Thymus (tissue), 14 donors: ENCODE measurements at places on chromosomes 4 and X.

DNA sequence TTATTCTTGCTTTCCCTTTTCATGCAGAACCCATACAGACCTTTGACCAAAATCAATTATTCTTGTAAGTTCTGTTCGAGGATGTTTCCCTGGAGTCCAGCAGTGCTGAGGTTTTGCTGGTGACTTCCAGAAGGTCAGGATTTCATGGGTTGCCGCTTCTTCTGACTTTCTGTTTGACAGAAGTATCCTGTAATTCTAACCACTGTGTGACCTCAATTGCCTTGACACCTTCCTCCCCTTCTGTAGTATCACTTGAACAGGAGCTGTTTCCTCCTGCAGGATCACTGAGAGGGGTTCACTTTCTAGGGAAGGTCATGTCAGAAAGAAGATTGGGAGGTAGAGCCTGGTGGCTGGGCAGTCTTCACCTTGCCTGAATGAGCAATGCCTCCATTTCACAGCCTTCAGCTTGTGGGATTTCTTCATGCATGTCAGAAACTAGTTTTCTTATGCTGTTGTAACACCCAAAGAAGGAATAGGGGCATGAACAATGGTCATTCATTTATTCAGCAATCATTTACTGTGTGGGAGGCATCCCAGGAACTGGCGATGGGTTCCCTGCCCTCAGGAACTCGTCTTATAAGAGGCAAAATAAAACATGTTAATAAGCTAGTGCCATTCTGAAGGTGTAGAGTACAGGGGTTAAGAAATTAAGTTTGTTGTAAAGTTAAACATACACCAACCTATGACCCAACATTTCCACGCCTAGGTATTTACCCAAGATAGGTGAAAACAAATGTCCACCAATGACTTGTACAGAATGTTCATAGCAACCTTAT, 205.9 kb downstream of the SOWAHB start:
- no peak for DNase-seq

DNA sequence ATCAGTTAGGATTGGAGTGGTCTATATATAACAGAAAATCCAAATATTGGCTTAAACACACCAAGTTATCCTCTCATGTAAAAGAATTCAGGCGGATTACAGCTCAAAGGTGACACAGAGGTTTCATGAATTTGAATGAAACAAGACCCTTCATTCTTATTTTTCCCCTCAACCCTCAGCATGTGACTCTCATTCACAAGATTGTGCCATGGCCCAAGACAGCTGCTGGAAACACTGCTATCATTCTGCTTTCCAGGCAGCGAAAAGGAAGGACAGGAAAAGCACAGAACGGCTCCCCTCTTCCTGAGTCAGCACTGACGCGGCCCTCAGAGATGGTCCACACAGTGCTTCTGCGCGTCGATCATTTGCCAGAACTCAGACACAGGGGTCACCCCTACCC, 891.0 kb upstream of the FRG1 start:
- DNase-seq = no peak

GRCh38 chr4:87555773-87556619, 26.8 kb upstream of the SPARCL1 start:
- DNase-seq = no peak

DNA sequence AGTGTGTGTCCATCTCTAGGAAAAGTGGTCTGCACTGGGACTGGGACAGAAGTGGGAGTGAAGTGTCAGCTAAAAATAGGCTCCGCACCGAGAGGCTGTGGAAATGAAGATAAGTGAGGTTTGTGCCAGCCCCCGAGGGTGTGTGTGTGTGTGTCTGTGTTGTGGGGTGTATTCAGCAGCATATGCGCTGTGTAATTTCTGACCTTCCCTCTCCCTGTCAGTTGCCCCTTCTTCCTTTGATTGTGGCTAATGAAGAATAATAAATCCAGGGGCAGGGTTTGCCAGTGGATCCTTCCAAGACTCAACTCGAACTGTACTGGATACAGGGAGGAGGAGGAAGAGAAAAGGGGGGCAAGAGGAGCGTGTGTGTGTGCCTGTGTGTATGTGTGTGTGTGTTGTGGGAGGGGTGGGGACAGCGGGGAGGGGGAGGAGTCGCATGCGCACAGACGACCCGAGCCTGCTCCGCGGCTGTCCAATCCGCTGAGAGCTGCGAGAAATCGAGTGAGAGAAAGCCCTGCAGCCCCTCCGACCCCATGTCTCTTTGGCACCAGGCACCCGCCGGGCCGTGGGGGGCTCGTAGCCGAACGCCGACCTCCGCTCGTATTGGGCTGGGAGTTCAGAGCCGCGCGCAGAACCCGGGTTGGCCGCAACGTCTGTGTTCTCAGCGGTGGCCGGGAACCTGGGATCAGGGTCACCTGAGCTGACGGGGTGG, 916 bp upstream of the POU4F2 start:
- no peak for DNase-seq

DNA sequence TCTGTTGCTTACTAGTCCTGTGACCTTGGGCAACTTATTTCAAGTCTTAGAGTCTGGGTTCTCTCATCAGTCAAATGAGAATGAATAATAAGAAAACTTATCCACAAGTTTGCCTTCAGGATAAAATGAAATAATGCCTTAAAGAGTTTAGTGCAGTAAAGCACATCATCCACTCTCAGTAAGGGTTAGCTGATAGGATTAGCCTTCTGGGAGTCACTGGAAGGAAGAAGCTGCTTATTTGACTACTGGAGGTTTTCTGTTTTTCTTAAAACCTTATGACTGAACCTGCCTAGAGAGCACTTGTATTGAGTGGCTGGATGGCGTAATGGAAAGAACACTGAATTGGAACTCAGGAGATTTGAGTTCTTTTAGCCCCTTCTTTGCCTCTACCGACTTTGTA, 1.8 kb downstream of the RNF128 start:
- no peak for DNase-seq
